ENCODE measurements at places on chromosomes 4 and X.
A peak's percentile ranks its signal among the peaks of the same experiment; 100 is the strongest.

DNA sequence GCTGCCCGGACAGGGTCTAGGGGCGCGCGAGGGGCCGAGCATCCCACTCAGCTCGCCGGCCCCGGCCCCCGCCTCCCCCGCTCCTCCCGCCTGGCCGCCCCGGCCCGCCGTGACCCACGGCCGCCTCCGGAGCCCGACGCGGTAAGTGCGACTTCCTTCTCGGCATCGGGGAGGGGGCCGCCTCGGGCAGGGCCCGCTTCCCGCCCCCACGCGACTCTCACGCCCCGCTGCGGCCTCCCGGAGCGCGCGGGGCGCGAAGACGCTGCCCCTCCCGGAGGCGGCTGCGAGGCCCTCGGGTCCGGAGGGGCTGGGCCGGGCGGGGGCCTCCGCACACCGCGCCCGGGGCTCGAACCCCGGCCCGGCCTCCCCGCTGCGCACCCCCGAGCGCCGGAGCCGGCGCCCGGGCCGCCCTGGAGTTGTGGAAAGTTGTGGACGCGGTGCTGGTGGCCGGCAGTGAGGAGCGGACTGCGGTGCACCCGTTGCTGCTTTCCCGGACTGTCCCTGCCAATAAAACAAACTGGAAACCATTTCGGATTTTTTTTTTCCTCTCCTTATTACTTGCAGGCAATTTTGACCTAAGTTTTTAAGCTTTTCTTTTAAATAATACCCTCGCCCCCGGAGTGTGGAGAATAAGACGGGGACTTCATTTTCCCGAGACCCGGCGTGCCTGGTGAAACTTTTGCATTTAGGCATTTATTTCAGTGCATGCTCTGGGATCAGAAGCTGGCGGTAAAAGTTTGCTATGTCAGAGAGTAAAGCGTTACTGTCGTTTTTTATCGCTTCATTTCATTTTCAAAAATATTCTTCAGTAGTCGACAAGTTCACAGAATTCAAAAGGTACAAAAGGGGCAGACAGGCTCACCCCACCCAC, 13.0 kb upstream of the TMEM156 start:
- peak; percentile 44 for DNase-seq

- DNase-seq, result no peak
Measured at GRCh38 chrX:50402886-50403285, 67.7 kb downstream of the DGKK start.

DNA sequence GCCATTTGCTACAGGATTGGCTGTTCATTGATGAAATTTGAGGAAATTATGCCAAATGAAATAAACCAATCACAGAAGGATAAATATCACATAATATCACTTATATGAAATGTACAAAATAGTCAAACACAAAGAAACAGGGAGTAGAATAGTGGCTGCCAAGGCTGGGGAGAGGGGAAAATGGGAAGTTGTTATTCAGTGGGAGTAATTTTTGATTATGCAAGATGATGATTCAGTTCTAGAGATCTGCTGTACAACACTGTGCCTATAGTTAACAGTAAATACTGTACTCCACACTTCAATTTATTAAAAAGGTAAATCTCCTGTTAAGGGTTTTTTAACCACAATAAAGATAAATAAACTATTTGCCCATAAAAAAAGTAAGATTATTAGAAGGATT, 101.1 kb downstream of the TMA16 start:
- DNase-seq, result no peak

DNA sequence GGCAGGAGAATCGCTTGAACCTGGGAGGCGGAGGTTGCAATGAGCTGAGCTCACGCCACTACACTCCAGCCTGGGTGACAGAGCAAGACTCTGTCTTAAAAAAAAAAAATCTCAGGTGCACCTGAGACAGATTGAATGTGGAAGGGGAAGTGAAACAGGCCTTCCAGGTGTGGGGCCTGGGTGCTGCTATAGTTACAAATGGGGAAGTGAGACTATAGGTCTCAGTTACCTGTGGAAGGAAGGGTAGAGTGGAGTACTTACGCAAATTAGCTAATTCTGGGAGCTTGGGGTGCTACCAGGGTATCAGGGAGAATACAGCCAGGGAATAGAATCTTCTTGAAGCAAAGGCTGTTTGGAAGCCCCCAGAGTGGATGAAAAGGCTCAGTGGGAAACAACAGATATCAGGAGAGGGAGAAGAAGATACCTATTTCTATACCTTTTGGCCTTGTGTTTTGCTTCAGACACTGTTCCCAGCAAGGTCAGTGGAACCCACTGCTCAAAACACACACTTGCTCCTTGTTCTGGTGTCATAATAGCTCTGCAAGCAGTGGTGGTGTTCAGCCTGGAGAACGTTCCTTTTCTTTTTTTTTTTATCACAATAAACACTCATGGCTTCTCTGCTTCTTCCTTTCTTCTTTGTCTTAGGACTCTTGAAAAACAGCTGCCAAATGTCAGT, 7.0 kb downstream of the CD38 start:
- no peak for DNase-seq

DNA sequence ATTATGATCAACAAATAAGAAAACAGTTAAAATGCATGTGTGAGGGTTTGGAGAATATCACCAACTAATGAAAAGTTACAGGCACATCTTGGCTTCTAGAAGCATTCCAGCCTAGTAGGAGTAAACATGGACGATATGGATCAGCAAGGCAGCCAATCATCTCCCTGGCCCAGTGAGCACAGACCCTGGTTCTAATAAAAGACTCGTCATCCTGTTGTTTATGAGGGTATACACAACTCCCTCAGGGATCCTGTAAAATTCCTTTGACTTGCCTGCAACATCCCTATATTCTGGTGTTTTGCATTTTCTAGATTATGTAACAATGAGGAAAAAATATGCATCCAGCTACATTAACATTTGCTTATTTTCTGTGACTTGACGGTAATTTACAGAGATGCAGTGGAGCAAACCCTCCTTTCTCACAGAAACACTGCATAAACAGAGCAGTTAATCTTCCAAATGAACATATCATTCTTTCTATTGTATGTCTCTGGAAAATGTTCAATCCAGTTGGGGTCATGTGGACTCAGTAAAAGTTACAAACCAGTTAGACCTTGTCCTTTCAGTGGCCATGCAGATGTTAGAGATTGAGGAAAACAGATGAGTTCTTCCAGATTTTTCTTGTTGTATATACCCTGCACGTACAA, 88.9 kb upstream of the NDP start:
- DNase-seq, result no peak

GRCh38 chrX:1598876-1599790, 7.7 kb downstream of the AKAP17A start:
- DNase-seq, result no peak

DNA sequence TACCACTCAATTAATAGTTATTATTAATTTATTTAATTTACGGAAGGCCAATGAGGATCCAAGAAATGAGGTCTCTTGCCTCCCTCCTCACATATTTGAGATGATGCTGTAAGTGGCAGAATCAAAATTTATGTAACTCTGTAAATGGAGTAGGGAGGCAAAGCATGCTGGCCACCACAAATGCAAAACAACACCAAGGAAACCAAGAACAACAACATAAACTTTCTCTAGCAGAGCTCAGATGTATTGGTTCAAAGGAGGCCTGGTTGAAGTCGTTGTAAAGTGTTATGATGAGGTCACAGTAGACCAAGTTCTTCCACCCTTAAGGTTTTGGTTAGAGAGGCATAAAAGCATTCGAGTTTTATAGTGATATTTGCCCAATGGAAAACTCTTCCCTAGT, 194.8 kb upstream of the FAT1 start:
- no peak for DNase-seq

DNA sequence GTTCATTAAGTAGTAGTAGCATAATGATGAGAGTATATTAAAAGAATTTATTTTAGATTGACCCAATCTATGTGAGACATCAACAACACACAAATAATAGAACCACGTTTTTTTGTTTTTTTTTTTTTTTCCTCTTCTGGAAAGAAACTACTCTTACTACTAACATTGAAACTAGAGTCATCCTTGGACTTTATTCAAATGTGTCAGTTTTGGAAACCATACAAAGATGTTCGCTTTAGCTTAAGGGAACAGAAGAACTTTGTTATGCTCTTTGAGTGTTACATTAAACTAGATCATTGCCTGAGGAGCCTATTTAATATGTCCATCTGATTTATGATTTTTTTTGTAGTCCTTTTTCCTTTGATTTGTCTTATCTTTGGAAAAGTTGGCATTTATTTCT, 166.7 kb downstream of the RPA4 start:
- no peak for DNase-seq

DNA sequence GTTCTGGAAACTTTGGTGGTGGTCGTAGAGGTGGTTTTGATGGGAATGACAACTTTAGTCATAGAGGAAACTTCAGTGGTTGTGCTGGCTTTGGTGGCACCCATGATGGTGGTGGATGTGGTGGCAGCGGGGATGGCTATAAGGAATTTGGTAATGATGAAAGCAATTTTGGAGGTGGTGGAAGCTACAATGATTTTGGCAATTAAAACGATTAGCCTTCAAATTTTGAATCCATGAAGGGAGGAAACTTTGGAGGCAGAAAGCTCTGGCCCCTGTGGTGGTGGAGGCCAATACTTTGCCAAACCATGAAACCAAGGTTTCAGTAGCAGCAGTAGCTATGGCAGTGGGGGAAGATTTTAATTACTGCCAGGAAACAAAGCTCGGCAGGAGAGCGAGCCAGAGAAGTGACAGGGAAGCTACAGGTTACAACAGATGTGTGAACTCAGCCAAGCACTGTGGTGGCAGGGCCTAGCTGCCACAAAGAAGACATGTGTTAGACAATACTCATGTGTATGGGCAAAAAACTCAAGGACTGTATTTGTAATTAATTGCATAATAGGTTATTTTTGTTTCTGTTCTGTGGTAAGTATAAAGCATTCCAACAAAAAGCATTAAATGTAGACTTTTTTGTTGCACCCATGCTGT, 23.2 kb upstream of the SOD3 start:
- no peak for DNase-seq

GRCh38 chr4:111854494-111855087, 290.7 kb upstream of the FAM241A start:
- DNase-seq, result no peak

DNA sequence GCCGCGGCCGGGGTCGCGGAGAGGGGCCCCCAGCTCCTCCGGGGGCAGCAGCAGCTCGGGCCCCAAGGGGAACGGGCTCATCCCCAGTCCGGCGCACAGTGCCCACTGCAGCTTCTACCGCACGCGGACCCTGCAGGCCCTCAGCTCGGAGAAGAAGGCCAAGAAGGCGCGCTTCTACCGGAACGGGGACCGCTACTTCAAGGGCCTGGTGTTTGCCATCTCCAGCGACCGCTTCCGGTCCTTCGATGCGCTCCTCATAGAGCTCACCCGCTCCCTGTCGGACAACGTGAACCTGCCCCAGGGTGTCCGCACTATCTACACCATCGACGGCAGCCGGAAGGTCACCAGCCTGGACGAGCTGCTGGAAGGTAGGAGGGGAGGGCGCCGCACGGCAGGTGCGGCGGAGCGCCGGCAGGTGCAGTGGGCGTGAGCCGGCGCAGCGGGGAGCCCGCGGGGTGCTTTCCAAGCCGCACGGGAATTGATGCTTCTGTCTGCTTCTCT, 886 bp downstream of the DCLK2 start:
- no peak for DNase-seq

GRCh38 chr4:112361181-112361791, 64.1 kb downstream of the ALPK1 start:
- DNase-seq, result no peak

GRCh38 chr4:39470402-39470801, 11.5 kb downstream of the LIAS start:
- DNase-seq, result no peak

DNA sequence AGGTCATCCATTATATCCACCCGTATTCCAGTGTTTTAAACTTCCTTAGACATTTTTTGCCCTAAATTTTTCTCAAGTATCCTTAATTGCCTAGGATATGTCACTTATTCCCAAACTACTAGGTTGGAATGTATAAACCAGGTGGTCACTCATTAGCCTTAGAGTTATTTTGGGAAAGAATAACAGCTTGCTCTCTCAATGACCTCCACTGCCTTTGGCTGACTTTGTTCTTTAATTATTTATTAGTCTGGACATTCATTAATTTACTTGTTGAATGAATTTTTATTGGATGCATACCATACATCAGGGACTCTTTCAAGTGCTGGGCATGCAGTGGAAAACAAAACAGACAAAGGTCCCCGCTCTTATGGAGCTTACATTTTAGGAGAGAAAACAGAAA, 609.3 kb upstream of the IGFBP7 start:
- DNase-seq, result no peak
